ENCODE measurements at places on chromosomes 11 and 22.
A peak's percentile ranks its signal among the peaks of the same experiment; 100 is the strongest.

GRCh38 chr11:46918788-46919513 lies 601 bp upstream of the LRP4 start:
- no peak for DNase-seq

GRCh38 chr22:23234409-23235161 lies 54.3 kb downstream of the BCR start:
- DNase-seq = no peak

DNA sequence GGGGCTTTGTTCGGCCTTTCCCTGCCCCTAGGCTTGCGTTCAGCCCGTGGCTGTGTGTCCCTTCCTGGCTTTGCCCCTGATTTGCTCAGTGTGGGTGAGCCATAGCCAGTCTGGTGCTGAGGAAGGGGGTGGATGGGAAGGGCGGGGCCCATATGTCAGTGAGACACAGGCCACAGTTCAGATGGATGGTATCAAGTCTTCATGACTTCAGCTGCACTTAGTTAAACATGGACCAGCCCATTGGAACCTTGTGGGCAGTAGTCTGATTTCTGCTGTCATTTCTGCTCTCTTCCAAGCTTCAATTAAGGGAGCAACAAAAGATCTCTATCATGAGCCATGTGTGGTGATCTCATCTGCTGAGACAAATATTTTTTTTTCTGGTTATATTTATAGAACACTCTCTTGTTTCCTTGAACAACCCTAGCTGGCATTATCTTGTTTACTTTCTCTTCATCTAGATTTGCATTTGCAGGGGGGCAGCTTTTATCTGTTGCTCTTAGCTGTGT lies 21.6 kb upstream of the PEX26 start:
- DNase-seq = peak; percentile 93

- no peak for DNase-seq
These were observed 73.9 kb downstream of the USP47 start for GRCh38 chr11:11915625-11916024.

- no peak for DNase-seq
These were observed 57.0 kb downstream of the BRD1 start for GRCh38 chr22:49770547-49771265.

Data from foreskin melanocyte (primary cell).